DMS153 (cell line): ENCODE measurements at places on chromosomes 5 and 9.
A peak's percentile ranks its signal among the peaks of the same experiment; 100 is the strongest.

DNA sequence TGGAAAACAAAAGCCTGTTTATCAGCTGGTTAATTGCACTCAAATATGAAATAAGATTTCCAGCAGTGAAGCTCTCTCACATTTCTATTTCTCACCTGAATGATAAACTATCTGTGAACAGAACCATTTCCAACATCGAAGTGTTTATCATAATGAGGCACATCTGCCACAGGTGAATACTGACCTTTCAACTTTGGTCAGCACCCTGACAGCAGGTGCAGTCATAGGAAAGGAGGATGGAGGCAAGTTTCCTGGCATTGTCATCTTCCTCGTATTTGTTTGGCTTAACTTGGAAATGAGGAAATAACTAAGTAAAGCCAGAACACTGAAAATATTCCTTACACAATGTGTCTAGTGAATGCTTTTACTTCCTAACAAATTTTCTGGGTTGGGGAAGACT lies 716.4 kb downstream of the NR2F1-AS1 start:
- DNase-seq, result no peak

DNA sequence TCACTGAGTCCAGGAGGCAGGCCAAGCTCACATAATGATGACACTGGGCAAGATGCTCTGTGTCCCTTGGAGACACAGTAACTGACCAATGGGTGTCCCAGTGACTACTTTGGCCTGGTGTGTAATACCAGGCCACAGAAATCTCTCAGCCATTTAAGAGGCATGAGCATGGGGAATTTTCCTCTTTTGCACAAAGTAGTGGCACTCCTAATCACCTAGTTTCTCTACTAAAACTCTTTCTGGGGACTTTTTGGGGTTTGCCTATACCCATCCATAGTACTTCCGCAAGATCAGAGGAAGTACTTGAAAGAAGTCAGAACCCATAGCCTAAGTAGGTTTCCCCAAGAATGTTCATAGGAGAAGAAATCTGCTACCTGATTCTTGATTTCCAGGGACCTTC lies 161.9 kb downstream of the ARSB start:
- DNase-seq, result no peak

DNA sequence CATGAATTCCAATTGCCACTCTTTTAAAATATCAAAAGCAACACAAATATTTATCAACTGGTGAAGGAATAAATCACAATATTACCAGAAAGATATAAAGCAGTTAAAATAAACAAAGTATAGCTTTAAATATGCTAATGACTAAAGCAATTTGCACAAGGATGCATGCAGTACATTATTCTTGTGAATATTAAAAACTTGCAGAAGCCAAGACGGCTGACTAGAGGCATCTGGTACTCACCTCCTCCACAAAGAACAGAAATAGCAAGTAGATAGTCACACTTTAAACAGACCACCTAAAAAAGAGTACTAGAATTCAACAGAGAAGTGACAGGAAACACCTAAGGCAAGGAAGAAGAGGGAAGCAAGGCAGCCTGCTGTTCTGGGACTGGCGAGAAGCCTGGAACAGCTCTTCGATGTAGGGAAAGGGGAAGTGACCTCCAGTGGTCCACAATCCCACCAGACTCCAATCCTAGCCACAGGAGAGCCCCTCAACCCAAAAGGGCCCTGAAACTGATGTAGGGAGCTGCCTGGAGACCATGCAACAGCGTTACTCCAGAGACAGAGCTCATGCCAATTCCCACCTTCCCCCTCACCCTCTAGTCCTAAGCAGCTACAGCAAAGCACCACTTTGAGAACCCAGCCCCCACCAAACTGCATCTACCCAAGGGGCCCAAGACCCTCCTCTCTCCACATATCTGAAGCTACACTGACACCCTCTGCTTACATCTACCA lies 86.3 kb downstream of the LPAR1 start:
- no peak for DNase-seq

- no peak for DNase-seq
Observed at GRCh38 chr5:66986009-66986408, 210.6 kb downstream of the CD180 start.

- no peak for DNase-seq
Observed at GRCh38 chr5:56561-57290, 35.2 kb upstream of the PLEKHG4B start.

DNA sequence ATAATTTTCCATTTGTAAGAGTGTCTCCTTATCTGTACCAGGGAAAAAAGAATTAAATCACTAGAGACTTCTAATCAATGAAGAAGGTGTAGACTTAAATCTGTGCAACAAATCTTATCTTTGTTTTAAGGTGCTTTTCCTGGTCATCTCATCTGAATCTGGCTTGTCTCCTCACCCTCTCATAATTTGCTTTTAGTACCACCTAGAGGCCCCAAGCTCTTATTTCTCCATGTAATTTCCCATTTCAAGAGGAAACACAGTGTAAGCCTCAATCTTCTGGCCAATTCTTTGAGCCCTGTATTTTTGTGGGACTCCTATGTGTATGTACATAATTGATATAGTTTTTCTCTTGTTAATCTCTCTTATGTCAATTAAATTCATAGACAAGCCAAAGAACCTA lies 1975.3 kb upstream of the CDH6 start:
- peak; percentile 32 for DNase-seq

DNA sequence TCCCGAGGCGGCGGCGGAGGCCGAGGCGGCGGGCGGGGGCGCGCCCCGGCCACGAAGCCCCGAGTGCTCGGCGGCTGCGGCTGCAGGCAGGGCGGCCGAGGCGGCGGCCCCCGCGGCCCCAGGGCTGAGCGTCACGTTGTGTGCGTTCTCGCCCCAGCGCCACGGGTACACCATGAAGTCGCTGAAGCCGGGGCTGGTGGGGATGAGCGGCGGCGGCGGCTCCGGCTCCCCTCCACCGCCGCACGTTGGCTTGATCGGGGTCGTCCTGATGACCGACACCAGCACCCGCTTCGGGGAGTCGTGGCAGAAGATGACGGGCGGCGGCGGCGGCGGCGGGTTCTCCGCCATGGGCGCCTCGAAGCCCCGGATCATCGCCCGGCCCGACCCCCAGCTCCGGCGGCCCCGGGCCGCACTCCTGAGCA lies 498 bp downstream of the ZNF367 start:
- no peak for DNase-seq

GRCh38 chr9:92774274-92774673 lies 9.6 kb upstream of the BICD2 start:
- DNase-seq, result no peak

GRCh38 chr5:122584411-122585300 lies 190.2 kb upstream of the SNX2 start:
- DNase-seq, result no peak

DNA sequence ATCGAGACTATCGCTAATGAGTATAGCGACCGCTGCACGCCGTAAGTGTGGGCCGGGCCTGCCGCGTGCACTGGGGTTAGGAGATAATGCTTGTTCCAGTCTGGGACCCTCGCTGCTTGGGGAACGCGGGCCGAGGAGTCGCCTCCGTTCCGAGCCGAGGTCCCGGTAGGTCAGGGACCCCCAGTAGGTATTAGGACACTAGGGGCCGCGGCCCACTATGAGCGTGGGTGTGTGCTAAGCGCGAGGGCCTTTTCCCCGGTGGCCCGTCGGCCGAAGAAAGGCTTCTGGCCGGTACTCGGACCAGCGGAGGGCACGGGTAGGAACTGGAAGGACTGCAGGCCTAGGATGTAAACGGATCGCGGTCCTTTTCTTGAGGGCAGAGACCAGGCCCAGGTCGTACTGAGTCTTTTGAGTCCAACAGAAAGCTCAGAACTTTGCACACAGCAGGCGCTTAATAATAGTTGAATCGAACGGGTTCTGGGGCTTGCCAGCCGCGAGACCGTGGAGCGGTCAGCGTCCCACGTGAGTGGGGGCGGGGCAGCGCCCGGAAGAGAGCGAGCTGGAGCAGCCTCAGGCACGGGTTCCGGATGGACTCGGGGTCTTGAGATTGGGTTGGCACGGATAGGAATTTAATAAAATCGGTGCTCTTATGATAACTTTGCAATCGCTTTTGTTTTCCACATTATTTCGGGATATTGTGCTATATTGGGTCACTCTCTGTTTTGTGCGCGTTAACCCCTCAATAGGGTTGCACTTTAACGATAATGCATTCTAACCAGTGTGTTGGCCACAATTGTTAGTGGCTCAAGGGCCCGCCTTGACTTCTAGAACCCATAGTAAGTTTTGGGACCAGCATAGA lies 733 bp downstream of the HSPA4 start:
- no peak for DNase-seq

DNA sequence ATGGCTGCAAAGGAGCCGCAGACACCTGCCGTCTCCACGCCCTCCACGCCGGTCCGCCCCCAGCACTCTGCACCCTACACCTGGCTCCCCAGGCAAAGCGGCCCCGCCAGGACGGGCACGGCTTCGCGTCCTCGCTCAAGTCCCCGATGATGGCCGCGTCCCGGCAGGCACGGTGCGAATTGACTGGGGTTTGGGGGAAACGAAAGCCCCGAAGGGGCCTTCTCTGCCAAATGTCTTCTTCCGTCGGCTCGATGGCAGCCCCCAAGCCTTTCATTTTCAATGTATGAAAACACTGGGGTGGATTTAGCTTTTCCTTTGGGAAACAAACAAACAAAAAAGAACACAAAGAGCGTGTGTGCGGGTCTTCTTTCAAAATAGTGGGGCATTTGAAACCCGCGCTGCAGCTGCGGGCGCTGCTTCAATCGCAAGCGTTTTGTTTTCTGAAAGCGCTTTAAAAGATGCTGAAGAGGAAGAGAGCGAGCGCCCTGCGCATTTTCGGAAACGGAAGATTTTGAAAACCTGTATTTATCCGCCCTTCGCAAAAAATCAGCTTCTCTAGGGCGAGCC lies 160.0 kb downstream of the RMI1 start:
- peak; percentile 56 for DNase-seq

- DNase-seq, result peak; percentile 75
Observed at GRCh38 chr5:52269401-52269800, 518.3 kb upstream of the ITGA1 start.

GRCh38 chr5:64952951-64953673 lies 184.4 kb downstream of the CWC27 start:
- no peak for DNase-seq

GRCh38 chr9:12658531-12659209 lies 34.5 kb upstream of the TYRP1 start:
- no peak for DNase-seq

DNA sequence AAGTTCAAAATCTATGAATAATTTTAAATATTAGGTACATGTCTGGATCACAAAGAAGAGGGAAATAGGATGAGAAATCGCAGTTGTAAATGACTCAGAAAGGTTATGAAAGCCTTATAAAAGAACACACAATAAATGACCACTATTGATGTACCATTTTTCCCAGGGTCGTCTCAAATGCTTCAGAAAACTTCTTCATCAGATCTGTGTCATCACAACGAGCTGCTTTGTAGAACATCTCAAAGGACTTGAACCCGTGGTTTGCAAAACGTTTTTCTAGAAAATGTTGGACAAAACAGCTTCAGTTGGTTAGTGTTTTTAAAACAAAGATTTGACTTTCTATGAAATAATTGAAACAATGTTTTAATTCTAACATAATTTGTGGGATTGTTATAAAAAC lies 100.1 kb downstream of the SVEP1 start:
- no peak for DNase-seq

DNA sequence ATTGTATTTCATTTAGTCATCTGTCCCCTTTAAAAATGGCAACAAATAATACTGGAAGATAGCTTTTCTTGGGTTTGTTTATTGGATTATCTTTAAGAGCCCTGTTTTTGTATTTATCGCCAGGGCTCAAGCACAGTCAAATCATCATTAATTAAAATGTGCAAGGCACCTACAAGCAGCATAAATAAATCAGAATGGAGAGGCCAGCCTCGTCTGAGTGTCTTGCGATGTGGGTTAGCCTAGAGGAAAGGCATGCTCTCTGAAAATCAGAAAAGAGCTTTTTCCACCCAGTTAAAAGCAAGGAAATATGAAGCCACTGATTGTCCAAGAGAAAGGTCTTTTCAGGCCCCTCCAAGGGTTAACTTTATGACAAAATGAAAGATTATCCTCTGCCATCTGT lies 31.8 kb downstream of the ZFAND5 start:
- no peak for DNase-seq

DNA sequence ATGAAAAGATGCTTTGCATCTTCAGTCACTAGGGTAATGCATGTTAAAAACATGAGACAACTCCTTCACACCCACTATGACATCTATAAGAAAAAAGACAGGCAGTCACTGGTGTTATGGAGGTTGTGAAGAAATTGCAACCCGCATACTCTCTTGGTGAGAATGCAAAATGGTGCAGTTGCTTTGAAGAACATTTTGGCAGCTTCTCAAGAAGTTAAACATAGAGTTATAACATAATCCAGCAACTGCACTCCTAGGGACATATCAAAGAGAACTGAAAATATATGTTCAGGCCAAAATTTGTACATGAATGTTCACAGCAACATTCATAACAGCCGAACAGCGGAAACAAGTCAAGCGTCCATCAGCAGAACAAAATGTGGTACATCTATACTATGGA lies 46.3 kb upstream of the TBC1D9B start:
- DNase-seq, result no peak

DNA sequence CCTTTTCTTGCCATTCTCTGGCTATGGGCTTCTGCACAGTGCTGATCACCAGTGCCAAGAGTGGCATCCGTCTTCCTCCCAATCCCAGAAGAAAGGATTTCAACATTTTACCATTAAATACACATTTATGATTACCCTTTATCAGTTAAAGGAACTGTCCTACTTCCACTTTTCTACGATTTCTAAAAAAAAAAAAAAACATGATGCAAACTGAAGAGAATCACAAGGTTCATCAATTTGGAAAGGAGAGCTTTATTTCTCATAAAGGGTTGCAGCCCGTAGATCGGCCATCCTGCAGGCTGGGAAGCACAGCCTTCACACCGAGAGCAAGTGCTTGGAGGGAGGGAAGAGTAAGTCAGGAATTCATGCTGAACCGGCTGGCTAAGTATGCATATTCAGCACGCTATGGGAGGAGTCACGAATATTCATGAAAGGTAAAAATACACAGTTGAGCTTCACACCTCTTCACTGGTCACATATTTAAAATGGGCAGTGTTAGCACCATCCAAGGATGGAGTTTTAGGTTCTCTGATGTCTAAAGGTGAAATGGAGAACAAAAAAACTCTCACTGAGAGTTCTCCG lies 52.5 kb upstream of the SEMA4D start:
- DNase-seq, result no peak

DNA sequence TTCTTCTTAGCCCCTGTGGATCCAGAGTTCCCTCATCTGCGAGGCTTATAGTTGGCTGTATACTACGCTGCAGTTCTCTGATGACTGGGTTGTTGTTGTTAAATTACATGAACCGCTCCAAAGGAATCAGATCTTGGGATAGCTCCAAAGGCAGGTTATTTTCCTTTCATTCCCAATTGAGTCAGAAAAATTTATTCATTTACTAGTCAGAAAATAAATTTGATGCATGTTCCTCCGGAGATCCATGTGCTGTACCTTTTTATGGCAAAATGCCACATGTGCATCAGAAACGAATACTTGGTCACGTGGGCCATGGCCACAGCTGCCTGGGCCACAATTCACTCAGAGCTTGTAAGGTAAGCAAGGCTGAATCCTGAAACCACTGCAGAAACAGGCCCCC lies 304.0 kb downstream of the NR2F1-AS1 start:
- no peak for DNase-seq
